ENCODE measurements at places on chromosomes 16 and 17.
A peak's percentile ranks its signal among the peaks of the same experiment; 100 is the strongest.

DNA sequence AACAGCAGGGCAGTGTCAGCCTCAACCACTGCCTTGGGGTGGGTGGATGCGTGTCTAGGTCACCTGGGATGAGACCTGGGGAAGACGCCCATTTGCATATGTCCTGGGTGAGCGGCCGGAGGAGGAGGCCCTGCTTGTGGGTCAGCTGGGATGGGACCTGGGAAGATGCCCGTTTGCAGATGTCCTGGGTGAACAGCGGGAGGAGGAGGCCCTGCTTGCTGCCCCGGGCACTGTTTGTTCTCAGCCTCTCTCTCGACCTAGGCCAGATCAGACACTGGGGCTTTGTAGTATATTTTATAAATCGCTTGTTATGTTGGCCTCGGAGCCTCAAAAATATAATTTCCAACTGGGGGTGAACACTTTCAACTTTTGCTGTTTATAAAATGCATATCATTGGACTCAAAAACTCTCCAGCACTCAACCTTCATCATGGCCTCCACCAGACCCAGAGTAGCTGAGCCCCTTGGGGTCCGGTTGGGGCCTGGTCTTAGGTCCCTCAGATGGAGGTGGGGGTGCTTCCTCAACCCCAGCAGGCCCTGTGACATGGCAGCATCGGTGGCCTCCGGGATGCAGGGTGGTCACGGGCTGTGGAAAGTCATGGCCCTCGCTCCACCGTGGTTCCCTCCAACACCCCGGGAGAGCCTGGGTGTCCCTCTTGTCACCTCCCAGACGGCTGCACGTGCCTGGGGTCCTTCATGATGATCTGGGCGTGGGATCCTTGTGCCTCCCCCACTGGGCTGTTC, 17.3 kb downstream of the DBNDD1 start:
- no peak for DNase-seq

GRCh38 chr17:7612294-7612640, 2.4 kb downstream of the FXR2 start:
- no peak for DNase-seq

GRCh38 chr17:1007310-1008007, 10.5 kb downstream of the TIMM22 start:
- DNase-seq: peak; percentile 44

DNA sequence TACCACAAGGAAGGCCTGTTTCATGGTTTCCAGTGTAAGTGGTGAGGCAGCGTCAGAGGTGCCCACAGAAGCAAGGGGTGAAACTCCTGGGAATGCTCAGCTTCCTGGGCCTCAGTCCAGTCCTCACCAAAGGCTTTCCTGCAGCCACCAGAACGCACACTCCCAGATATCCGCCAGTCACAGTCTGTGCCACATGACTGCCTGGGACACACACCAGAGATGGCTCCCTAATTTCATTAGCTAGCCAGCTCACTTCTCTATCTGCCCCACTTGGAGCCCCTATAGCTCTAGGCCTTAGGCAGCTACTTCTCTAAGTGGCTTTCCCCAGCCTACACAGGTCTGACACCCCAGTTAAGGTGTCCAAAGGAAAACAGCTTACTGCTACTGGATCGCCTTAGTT, 77.0 kb downstream of the CYTH1 start:
- no peak for DNase-seq

- DNase-seq: peak; percentile 56
Measured at GRCh38 chr16:12228602-12229499, 252.3 kb downstream of the SNX29 start.

GRCh38 chr17:21250854-21251253, 2.4 kb downstream of the NATD1 start:
- DNase-seq: no peak

GRCh38 chr16:66127459-66128370, 238.8 kb upstream of the CDH5 start:
- DNase-seq: no peak

Data from left hindlimb (tissue), 1 donor.